ENCODE measurements at places on chromosomes 4 and X. TPM values are rescaled to one million over a fixed set of nuclear protein-coding genes. Genes with fewer than 3 reads are reported as not detected.

DNA sequence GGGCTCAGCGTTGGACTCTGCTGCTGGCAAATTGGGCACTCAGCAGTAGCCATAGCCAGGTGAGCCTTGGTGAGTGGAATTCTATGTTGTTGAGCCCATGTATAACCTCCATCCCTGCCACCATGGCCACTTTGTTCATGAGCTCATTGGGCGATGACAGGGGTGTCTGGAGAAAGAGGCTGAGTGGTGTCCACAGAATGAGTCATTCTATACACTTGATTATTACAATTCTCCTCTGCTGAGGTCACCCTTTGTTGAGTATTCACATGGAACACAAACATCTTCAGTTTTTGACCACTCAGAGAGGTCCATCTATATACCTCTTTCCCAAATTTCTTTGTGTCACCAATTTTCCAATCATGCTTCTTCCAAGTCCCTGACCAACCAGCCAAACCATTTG, 1341.7 kb downstream of the PCDH7 start:
- no peak overlapping the region for H3K27ac ChIP-seq
- no peak overlapping the region for H3K4me3 ChIP-seq
- H3K4me1 ChIP-seq: no peaks in the 10 kb centered on the region
- no peaks in the 10 kb centered on the region for H3K27me3 ChIP-seq

GRCh38 chr4:153497988-153498967, 32.1 kb downstream of the TMEM131L start:
- peak overlapping the region; percentile 98 for H3K27ac ChIP-seq
- DNase-seq: peak; percentile 33
- peak overlapping the region; percentile 70 for H3K4me3 ChIP-seq
- peaks cover 91% of the 10 kb centered on the region for H3K4me1 ChIP-seq
- no peaks in the 10 kb centered on the region for H3K27me3 ChIP-seq

DNA sequence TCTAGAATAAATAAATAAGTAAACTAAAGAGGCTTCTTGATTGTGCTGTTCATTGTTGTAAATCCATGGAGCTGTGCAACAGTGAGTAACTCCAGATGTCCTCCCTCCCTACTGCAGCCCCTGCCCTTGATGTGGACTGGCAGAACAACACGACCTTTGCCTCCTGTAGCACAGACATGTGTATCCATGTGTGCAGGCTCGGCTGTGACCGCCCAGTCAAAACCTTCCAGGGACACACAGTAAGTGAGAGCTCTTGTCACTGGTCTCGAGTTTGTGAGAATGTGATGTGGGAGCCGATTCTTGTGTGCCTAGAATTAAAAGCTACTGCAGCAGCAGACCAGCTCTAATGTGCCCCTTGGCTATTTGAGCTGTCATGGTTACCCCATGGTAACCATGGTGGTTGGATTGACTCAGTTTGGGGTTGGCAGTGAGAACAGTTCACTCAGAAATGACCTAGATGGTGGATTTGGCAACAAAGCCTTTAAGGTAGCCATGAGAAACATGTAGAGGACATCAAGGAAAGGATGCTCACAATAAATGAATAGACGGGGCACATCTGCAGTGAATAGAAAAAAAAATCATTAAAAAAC, 60.7 kb downstream of the GPR143 start:
- no peaks in the 10 kb centered on the region for H3K27me3 ChIP-seq
- peaks cover 7% of the 10 kb centered on the region for H3K4me1 ChIP-seq
- H3K36me3 ChIP-seq: peaks cover 33% of the 10 kb centered on the region
- no peak for DNase-seq
- H3K27ac ChIP-seq: no peak overlapping the region
- H3K4me3 ChIP-seq: no peak overlapping the region

The MED12 gene
- total RNA-seq: 43.6 TPM

DNA sequence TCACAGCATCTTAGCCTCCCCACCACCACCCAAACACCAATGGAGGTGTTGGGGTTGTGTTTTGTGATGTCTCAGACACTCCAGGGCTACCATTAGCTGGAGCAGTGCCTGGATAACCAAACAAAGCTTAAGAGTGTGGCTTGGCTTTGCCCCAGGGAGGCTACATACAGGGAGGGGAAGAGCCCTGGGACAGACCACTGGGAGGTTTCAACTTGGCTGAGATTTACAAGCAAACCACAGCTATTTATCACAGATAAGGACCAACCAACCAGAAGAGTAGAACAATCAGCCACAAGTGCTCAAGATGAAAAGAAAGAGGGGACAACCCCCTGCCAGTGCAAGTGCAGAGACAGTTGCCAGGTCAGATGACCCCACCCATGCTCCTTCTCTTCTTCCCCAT, 24.1 kb downstream of the SOX3 start:
- H3K4me3 ChIP-seq: no peak overlapping the region
- no peaks in the 10 kb centered on the region for H3K4me1 ChIP-seq
- no peaks in the 10 kb centered on the region for H3K27me3 ChIP-seq
- no peak for DNase-seq
- no peak overlapping the region for H3K27ac ChIP-seq
- H3K36me3 ChIP-seq: no peaks in the 10 kb centered on the region

- no peaks in the 10 kb centered on the region for H3K4me1 ChIP-seq
- DNase-seq: no peak
- H3K4me3 ChIP-seq: no peak overlapping the region
- no peak overlapping the region for H3K27ac ChIP-seq
These were observed 13.8 kb upstream of the CFAP299 start for GRCh38 chr4:80321776-80322175.

The IL9R gene
- 1.5 TPM for total RNA-seq

DNA sequence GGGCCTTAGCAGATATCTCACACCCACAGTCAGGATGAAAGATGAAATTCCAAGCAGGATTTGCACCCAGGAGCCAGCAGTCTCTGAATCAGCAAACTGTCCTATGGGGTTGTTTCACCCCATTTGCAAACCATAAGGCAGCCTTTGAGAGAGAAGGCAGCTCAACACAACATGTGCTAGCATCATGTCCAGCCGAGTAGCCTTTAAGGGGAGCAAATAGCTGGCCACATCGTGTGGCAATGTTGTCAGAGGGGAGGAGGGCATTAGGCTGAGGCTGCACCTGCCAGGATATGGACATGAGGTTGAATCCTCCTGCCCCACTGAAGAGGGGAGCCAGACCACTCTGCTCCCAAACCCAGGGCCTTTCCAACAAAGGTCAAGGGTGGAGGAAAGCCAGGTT, 20.6 kb upstream of the PJA1 start:
- H3K27me3 ChIP-seq: no peaks in the 10 kb centered on the region
- no peak overlapping the region for H3K4me3 ChIP-seq

The BMX gene
- not detected for total RNA-seq

- H3K27ac ChIP-seq: no peak overlapping the region
- no peak overlapping the region for H3K4me3 ChIP-seq
- H3K27me3 ChIP-seq: peaks cover 6% of the 10 kb centered on the region
These were observed 123.0 kb downstream of the ENPP6 start for GRCh38 chr4:184094532-184095159.

DNA sequence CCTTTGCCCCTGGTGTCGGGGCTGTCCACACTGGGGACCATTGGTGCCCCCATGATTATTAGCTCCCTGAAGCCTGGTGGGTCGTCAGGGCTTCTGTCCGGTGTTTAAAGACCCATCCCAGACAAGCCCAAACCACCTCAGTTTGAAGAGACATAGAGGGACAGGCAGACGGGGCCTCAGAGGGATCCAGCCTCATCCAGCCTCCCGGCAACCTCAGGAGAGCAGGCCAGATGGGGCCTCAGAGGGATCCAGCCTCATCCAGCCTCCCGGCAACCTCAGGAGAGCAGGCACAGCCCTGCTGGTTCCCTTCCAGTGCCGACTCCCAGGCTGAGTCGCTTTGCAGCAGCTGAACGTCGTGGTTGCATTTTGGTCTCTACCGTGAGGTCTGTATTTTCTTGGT, 32.1 kb downstream of the PIGG start:
- peaks cover 65% of the 10 kb centered on the region for H3K36me3 ChIP-seq
- no peaks in the 10 kb centered on the region for H3K27me3 ChIP-seq
- no peak for DNase-seq
- no peak overlapping the region for H3K27ac ChIP-seq
- no peaks in the 10 kb centered on the region for H3K4me1 ChIP-seq
- H3K4me3 ChIP-seq: no peak overlapping the region

- H3K27me3 ChIP-seq: no peaks in the 10 kb centered on the region
- peak overlapping the region; percentile 66 for H3K4me3 ChIP-seq
- H3K27ac ChIP-seq: peak overlapping the region; percentile 76
- peaks cover 32% of the 10 kb centered on the region for H3K4me1 ChIP-seq
- peaks cover 1% of the 10 kb centered on the region for H3K36me3 ChIP-seq
- DNase-seq: no peak
These were observed 1.0 kb upstream of the USP27X start for GRCh38 chrX:49878128-49878833.

DNA sequence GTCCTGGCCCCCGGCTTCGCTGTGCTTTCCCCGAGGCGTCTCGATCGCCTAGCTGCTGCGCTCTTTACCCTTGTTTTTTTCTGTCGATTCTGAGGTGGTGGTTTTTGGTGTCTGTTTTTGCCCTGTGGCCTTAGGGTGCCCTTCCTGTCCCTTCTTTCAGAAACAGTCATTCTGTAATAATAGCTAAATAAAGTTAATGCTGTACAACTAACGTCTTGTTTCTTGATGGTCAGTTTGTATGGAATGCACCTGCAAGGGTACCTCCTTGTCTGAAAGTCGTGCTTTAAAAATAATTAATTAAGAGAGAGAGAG, 686 bp downstream of the FIP1L1 start:
- H3K4me3 ChIP-seq: peak overlapping the region; percentile 98
- no peaks in the 10 kb centered on the region for H3K27me3 ChIP-seq
- H3K4me1 ChIP-seq: peaks cover 26% of the 10 kb centered on the region
- H3K36me3 ChIP-seq: peaks cover 11% of the 10 kb centered on the region

The CC2D2A gene
- not detected for total RNA-seq

Data from activated naive CD4-positive, alpha-beta T cell treated with anti-CD3 and anti-CD28 coated beads for 36 hours (primary cell).